CD8-positive, alpha-beta memory T cell (primary cell): ENCODE measurements at places on chromosomes 6 and 20.
A peak's percentile ranks its signal among the peaks of the same experiment; 100 is the strongest.

- H3K27ac ChIP-seq, result no peak overlapping the region
- peak; percentile 34 for DNase-seq
- H3K4me3 ChIP-seq, result no peak overlapping the region
- H3K4me1 ChIP-seq, result peaks cover 18% of the 10 kb centered on the region
- H3K27me3 ChIP-seq, result no peaks in the 10 kb centered on the region
Measured at GRCh38 chr20:23415959-23416583, 5.2 kb downstream of the NAPB start.

DNA sequence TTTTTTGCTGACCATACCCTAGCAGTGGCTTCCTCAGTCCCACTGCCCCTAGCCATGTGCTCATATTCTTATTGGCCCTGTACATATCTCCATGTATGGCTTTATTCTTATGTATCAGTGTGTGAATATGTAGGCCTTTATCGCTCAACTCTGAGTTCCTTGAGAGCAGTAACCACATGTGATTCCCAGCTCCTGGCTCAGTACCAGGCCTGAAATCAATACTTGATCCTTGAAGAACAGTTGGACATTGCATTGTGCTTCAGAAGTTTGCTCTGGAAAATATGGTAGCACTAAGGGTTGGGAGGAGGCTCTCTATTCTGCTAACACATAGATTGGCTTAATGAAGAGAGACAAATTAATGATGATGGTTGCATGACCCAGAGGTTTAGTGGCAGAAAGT is 118.8 kb upstream of the FERMT1 start:
- no peaks in the 10 kb centered on the region for H3K4me1 ChIP-seq
- no peaks in the 10 kb centered on the region for H3K27me3 ChIP-seq
- no peak overlapping the region for H3K27ac ChIP-seq
- DNase-seq, result no peak

- H3K27ac ChIP-seq, result no peak overlapping the region
- H3K4me1 ChIP-seq, result peaks cover 3% of the 10 kb centered on the region
- H3K4me3 ChIP-seq, result no peak overlapping the region
Measured at GRCh38 chr6:130775411-130776012, 51.7 kb upstream of the SMLR1 start.

- H3K36me3 ChIP-seq, result no peaks in the 10 kb centered on the region
- no peak overlapping the region for H3K27ac ChIP-seq
- H3K27me3 ChIP-seq, result no peaks in the 10 kb centered on the region
- H3K4me3 ChIP-seq, result no peak overlapping the region
Measured at GRCh38 chr6:148868901-148869300, 122.1 kb downstream of the UST start.

- peak overlapping the region; percentile 46 for H3K4me3 ChIP-seq
- H3K27me3 ChIP-seq, result peaks cover 7% of the 10 kb centered on the region
- no peaks in the 10 kb centered on the region for H3K36me3 ChIP-seq
Measured at GRCh38 chr6:45419571-45420082, 41.9 kb upstream of the SUPT3H start.

GRCh38 chr6:48714250-48714649 is 603.3 kb upstream of the PTCHD4 start:
- H3K27me3 ChIP-seq, result no peaks in the 10 kb centered on the region
- H3K4me1 ChIP-seq, result no peaks in the 10 kb centered on the region
- H3K27ac ChIP-seq, result no peak overlapping the region
- no peak overlapping the region for H3K4me3 ChIP-seq

DNA sequence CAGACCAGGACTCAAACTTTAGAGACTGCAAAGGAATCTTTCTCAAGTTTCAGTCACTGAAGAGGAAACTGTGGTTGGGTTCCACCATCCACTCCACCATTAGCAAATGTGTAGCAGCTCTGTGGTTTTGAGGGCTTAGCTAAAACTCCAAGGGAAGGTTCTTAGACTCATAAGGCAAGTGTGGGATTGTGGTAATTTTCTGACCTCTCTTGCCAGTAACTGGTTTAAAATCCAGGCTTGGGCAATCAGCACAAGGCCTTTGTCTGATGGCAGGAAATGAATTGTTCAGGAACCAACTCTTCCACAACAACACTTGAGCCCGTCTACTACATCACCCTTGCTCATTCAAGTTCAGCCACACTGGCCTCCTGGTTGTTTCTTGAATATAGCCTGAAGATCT is 68.6 kb upstream of the FBXL4 start:
- no peak overlapping the region for H3K27ac ChIP-seq
- no peak for DNase-seq
- no peaks in the 10 kb centered on the region for H3K4me1 ChIP-seq
- H3K4me3 ChIP-seq, result no peak overlapping the region

DNA sequence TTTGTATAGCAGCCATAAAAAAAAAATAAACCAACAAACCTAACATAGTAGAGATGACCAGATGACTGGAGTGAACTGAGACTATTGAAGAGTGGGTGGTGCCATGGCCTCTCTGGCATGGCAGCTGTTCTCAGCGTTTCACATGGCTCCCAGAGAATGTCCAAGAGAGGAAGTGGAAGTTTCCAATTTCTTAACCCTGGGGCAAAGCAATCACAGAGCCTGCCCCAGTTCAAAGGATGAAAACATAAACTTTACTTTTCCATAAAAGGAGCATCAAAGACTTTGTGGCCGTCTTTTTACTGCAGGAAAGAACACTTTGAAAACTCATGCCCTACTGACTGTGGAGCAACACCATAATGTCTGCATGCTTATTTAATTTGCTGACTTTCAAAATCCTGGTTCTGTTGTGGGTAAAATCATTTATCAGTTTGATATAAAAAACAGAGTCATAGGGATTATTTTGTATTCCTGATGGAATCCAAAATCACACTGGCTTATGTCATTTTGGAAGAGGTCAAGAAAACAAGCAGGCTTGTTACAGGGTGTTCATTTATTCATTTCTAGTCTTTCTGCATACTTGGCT is 165.4 kb downstream of the SLC35B3 start:
- no peak for DNase-seq
- H3K36me3 ChIP-seq, result no peaks in the 10 kb centered on the region
- no peak overlapping the region for H3K4me3 ChIP-seq
- H3K27me3 ChIP-seq, result no peaks in the 10 kb centered on the region

DNA sequence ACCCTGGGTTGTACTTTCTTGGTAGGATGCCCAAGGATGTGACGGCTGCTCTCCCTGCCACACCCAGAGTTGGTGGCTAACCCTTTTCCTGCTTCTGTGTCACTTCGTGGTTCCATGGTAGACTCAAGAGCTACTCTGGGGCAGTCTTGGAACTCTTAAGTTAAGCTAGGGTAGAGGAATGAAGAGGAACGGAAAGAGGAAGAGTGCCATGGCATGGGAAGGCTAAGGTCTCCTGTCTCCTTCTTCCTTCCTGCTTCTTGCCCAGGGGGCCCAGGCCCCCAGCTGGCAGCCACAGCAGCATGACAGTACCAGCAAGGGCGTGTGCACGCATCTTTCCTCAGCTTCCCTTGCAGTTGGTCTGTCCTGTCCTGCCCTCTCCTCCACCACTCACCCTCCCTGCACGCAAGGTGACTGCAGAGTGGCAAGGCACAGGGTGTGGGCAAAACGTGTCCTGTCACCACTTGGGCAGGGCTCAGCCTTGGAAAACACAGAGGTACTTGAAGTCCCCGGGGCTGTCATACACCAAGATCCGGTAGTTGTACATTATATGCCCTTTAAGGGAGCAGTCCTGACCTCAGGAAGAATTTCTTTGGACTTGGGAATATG is 39.8 kb upstream of the TGM3 start:
- no peak overlapping the region for H3K27ac ChIP-seq
- no peaks in the 10 kb centered on the region for H3K4me1 ChIP-seq
- no peaks in the 10 kb centered on the region for H3K36me3 ChIP-seq
- DNase-seq, result no peak
- H3K4me3 ChIP-seq, result no peak overlapping the region
- H3K27me3 ChIP-seq, result no peaks in the 10 kb centered on the region

GRCh38 chr6:38701551-38701950 is 1.4 kb downstream of the GLO1 start:
- no peak overlapping the region for H3K27ac ChIP-seq
- H3K36me3 ChIP-seq, result no peaks in the 10 kb centered on the region
- no peak for DNase-seq
- no peaks in the 10 kb centered on the region for H3K4me1 ChIP-seq

DNA sequence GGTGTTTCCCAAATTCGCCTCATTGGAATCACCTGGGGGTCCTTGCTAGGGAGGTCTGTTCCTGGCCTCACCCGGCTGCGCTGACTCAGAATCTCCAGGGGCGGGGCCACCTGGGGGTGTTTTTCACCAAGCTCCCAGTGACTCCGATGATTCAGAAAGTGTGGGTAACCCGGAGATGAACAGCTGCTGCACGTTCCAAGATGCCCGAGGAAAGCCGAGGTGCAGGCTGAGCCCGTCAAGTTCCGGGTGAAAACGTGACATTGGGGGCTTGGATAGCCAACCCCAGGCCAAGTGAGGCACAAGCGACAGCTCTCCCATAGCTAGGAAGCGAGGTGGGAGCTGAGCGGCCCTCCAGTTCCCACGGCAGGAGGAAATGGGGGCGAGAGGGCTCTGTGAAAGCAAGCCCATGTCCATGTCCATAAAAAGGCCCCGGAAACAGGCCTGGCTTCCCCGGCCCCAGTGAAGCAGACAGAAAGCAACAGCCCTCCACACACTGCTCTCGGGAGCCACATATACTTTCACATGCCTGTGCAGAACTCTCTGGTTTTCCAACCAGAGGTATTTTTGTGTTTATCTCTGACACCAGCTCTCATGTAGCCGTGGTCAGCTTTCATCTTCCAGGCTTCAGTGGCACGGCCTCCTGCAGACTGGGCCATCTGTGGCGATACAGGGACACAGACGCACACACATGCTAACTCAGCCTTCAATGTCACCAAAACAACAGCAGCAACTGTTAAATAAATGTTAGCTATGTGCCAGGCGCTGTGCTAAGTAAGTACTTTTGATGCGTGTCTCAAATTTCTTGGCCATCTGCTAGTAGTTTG is 90.7 kb upstream of the CCDC28A start:
- no peaks in the 10 kb centered on the region for H3K4me1 ChIP-seq
- no peak overlapping the region for H3K4me3 ChIP-seq
- DNase-seq, result no peak
- no peaks in the 10 kb centered on the region for H3K36me3 ChIP-seq
- H3K27me3 ChIP-seq, result no peaks in the 10 kb centered on the region

DNA sequence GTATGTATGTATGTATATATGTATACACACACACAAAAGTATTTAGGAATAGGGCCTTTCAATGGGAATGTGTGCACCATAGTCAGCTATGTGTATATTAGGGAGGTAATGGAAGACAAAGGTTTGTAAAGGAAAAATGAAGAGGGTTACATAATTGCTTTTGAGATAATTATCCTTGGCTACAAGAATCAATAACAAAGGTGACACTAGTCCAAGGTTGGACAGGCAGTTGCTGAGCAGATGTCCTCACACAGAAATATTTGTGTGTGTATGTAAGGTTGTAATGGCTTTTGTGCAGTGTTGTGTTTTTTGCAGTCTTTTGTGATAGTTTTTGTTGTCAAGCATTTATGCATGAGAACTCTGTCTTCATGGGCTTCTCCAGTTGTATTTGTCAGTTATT is 157.9 kb upstream of the MARCKS start:
- H3K4me1 ChIP-seq, result no peaks in the 10 kb centered on the region
- no peaks in the 10 kb centered on the region for H3K36me3 ChIP-seq

GRCh38 chr6:166202321-166202733 is 34.7 kb upstream of the TBXT start:
- no peak overlapping the region for H3K27ac ChIP-seq
- H3K4me3 ChIP-seq, result no peak overlapping the region
- no peaks in the 10 kb centered on the region for H3K36me3 ChIP-seq
- no peak for DNase-seq

DNA sequence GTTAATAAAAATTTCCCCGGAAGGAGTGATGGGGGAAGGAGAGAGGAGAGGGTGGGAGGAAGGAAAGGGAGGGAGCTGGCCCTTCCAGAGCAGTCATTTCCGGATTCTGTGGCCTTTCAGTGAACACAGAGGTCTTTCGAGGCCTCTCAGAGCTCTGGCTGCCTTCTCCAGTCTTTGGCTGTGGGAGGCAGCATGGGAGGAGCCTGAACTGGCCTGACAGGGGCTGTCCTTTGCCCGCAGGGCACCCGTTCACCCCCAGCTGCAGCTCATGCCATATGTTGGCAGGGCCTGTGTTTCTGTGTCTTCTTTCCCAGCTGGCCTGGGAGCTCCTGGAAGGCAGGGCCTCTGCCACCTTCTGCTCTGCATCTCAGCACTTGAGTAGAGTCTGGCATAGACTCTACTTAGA is 95.5 kb downstream of the PPP1R14C start:
- peaks cover 9% of the 10 kb centered on the region for H3K4me1 ChIP-seq
- no peak for DNase-seq

- H3K27ac ChIP-seq, result no peak overlapping the region
- no peak for DNase-seq
- no peaks in the 10 kb centered on the region for H3K36me3 ChIP-seq
- H3K27me3 ChIP-seq, result no peaks in the 10 kb centered on the region
- no peak overlapping the region for H3K4me3 ChIP-seq
Measured at GRCh38 chr6:14010275-14010674, 85.5 kb downstream of the RNF182 start.

DNA sequence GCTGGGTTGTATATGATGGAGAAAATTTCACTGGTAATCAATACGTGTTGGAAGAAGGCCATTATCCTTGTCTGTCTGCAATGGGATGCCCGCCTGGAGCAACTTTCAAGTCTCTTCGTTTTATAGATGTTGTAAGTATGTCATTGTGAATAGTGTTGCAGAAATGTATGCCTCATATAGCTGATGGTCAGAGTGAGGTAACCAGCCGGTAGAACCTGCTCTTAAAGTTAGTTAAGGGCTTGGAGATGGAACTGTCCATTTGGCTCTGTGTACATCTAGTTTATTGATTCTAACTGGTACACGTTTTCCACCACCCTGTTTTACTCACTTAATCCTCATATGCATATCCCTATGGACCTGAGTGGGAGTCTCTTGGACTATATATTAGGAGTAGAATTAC is 73.5 kb downstream of the RTN4IP1 start:
- no peak overlapping the region for H3K4me3 ChIP-seq
- no peak for DNase-seq
- H3K27ac ChIP-seq, result no peak overlapping the region
- H3K4me1 ChIP-seq, result no peaks in the 10 kb centered on the region

DNA sequence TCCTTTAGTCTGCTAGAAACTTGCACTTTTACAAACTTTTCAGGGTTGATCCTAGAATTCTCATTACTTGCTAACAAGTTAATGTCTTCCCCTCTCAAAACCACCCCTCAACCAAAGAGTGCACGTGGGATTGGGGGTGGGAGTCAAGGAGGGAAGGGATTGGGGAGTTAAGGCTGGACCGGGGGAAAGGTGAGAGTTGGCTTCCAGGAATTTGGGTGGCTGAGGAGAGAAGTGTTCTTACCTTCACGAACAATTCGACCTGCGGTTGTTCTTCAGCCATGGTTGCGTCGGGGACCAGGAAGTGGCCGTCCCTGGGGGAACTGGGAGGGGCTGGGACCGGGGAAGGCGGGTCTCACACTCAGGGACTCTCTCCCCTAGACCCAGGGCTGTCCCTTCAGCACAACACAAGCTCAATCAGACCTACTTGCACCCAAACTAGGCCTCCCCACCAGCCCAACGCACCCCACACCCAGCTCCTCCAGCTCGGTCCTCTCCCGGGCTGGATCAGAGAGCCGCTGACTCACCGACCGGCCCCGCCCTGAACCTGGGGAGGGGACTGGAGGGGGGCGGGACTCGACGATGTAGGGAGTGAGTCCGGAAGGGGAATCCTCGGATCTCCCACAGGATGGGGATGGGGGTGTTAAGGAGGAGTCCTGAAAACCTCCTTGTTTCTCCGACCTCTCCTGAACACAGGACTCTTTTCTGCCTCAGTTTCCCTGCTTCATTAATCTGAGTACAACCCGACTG is at the start of gene CLIC1:
Gene CLIC1 (minus strand): TSS at position 510 of the 747 bp plus-strand sequence. CDS start 230 bp downstream, at position 280.
- peaks cover 57% of the 10 kb centered on the region for H3K4me1 ChIP-seq
- peaks cover 23% of the 10 kb centered on the region for H3K36me3 ChIP-seq
- no peaks in the 10 kb centered on the region for H3K27me3 ChIP-seq

- H3K36me3 ChIP-seq, result no peaks in the 10 kb centered on the region
- no peak for DNase-seq
- no peak overlapping the region for H3K27ac ChIP-seq
- no peaks in the 10 kb centered on the region for H3K27me3 ChIP-seq
- H3K4me3 ChIP-seq, result no peak overlapping the region
Measured at GRCh38 chr20:55258559-55258958, 746.8 kb downstream of the CBLN4 start.
